Testis (tissue), 5 donors: ENCODE measurements at places on chromosomes 13 and 19.

DNA sequence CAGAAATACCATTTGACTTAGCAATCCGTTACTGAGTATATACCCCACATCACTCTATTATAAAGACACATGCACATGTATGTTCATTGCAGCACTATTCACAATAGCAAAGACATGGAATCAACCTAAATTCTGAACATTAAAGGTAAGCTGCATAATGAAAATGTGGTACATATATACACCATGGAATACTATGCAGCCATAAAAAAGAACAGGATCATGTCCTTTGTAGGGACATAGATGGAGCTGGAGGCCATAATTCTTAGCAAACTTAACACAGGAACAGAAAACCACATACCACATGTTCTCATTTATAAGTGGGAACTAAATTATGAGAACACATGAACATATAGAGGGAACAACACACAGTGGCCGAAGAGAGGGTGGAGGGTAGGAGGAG, 85.2 kb downstream of the NDFIP2 start:
- no peak for DNase-seq

DNA sequence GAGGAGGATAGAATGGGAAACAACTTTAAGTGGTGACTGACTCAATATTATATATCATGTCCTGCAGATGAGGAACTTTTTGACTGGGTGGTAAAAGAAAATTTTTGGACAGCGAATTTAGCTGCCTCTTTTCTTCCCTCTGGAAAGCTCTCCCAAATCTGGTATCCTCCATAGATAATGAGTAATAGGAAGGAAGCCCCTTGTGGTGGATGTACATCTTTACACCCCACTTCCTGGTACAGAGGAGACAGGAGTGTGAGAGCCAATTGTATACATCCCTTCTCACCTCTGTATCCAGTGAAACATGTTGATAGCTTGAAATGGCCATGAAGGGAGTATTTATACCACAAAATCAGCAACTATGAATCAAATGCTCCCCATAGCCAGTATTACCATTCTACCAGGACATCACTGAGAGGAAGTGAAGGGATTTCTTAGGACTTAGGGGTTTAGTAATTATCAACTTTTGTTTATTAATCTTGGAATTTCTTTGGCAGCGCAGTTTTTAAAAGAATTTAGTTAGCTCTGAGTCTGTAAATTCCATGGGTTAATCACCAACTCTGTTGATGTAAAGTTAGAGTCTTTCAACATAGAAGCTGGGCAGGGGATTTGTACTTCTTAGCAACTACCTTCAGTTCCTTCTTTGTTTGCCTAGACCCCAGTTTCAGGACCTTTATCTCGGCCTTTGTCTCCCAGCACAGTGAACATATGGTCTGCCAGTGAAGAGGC, 17.0 kb upstream of the TDRD3 start:
- DNase-seq: no peak

GRCh38 chr19:3178973-3179738, 587 bp downstream of the S1PR4 start:
- DNase-seq: no peak

GRCh38 chr13:61410669-61411297, 4.9 kb downstream of the PCDH20 start:
- no peak for DNase-seq

DNA sequence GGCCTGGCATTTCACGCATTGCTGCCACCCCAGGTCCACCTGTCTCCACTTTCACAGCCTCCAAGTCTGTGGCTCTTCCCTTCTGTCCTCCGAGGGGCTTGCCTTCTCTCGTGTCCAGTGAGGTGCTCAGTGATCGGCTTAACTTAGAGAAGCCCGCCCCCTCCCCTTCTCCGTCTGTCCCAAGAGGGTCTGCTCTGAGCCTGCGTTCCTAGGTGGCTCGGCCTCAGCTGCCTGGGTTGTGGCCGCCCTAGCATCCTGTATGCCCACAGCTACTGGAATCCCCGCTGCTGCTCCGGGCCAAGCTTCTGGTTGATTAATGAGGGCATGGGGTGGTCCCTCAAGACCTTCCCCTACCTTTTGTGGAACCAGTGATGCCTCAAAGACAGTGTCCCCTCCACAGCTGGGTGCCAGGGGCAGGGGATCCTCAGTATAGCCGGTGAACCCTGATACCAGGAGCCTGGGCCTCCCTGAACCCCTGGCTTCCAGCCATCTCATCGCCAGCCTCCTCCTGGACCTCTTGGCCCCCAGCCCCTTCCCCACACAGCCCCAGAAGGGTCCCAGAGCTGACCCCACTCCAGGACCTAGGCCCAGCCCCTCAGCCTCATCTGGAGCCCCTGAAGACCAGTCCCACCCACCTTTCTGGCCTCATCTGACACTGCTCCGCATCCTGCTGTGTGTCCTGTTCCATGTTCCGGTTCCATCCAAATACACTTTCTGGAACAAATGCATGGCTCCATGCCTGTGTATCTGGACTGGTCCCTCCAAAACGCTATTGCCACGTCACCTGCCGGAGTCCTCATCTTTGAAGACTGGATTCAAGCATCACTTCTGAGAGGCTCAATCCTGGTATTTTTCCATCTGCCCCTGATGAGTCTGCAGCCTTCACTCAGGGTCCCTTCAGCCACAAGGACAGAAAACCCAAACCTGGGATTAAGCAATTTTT, 10.7 kb upstream of the DHDH start:
- DNase-seq: no peak

DNA sequence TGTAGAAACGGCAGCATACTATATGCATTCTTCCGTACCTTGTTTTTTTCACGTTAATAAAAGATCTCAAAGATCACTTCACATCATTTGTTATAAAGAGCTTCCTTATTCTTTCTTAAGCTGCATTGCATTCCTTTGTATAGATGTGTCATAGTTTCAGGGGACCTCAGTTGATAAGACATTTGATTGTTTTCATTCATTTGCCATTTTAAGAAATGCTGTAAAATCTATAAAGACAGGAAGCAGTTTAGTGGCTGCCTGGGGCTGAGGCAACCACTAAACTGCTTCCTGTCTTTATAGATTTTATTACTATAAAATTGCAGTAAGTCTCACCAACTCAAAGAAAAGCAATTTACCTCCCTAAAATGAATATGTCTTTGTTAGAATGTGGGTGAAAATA, 59.4 kb downstream of the ZDHHC20 start:
- no peak for DNase-seq

- DNase-seq: no peak
These were observed 9.0 kb downstream of the OR7A5 start for GRCh38 chr19:14826006-14826405.

GRCh38 chr13:23377579-23377978, 55.9 kb downstream of the SACS start:
- DNase-seq: no peak

DNA sequence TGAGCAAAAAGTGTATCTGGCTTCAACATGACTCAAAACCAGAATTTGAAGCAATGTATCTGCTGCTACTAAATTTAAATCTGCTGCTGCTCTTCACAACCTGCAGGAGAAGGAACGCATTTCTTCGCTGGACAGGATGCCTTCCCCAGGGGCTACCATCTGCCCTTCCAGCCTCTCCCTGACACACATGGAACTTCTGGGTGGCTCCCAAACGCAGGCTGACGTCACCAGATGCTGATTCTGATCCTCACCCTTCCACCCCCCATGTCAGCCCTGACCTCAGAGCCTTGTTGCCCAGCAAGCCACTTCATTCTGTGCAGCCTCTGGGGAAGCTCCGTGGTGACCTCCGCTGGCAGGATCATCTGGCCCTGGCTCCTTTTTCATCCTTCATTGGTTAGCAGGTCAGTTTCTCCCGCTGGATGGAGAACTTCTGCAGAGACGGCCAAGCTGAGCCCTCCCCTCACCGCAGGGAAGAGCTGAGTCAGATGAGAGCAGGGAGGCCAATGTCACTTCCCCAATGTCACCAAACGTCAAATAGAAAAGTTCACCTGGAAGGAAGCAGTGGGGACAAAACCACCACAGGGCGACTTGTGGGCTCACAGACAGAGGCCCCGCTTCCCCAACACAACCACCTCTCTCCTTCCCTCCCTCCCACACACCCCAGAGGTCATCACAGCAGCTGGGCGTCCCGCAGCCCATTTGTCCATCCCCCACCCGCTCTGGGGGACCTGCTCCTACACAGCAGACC, 14.0 kb upstream of the RAB20 start:
- DNase-seq: peak; percentile 52

DNA sequence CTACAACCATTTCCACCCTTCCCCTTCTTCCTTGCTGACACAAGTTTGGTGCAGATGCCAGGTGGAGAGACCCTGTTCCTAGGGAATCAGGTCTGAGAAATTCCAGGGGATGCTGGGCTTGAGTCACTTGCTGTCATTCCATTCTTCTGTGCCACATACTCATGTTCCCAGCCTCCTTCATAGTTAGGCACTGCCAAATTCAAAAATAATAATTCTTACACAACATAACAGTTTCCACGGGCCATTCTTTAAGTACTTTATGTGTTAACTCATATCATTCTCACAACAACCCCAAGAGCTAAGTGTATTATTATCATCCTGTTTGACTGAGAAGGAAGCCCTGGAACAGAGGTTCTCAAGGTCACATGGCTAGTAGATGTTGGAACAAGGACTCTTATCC, 27.1 kb upstream of the POMP start:
- DNase-seq: no peak

DNA sequence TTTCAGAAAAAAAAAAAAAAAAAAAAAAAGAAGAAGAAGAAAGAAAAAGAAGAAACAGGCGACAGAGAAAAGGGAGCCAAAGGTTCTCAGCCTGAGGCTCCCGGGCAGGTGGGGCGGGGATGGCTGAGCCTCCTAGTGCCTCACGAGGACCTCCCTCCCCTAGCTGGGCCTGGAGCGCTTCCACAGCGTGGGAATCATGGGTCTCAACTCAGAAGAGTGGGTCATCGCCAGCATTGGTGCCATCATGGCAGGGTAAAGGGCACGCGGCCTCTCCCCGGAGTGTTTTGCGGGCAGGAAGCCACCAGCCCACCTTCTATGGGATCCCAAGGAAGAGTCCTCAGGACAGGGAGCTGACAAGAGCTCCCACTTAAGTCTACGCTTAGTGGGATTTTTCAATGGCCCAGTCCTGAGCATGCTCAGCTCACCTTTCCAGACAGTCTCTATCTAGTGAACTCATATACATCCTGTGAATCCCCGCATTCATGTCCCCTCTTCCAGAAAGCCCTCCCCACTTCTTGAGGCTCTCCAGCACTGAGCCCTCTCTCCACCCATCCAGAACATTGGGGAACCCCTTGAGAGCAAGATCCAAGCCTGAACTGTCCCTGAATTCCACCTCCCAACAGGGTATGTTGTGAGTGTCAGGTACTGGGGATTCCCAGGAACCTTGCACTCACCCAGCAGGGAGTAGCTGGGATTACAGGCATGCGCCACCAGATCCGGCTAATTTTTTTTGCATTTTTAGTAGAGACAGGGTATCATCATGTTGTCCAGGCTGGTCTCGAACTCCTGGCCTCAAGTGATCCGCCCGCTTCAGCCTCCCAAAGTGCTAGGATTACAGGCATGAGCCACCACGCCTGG, 69.6 kb downstream of the ACSBG2 start:
- DNase-seq: no peak

- DNase-seq: peak; percentile 53
These were observed 437 bp downstream of the SMARCA4 start for GRCh38 chr19:10961073-10961860.

GRCh38 chr19:43318796-43319314, 34.6 kb upstream of the CD177 start:
- DNase-seq: no peak

DNA sequence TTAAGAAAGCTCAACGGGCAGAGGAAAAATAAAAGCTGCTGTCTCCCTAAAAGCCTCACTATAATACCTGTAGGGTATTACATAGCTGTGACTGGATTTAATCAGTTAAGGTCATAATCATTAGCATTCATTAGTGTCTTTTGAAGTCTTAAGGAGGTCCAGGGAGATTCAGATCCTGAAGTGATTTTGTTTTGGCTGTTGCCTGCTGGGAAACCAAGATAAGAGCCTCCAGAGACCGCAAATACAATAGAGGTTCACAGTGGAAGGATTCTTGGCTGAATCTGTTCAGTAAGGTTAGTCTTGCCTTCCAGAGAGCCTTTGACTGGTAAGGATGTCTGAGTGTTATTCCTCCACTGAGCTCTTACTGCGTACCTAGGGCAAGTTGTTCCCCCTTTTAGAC, 54.0 kb upstream of the TNFRSF19 start:
- DNase-seq: no peak

GRCh38 chr19:4061178-4061682, 5.5 kb downstream of the ZBTB7A start:
- peak; percentile 65 for DNase-seq

GRCh38 chr13:31367410-31367809, 167.6 kb downstream of the B3GLCT start:
- no peak for DNase-seq

- DNase-seq: no peak
These were observed 19.4 kb downstream of the ERFL start for GRCh38 chr19:41908724-41909464.

- no peak for DNase-seq
These were observed 9.2 kb upstream of the NCCRP1 start for GRCh38 chr19:39187552-39187943.

- DNase-seq: no peak
These were observed 2.0 kb upstream of the FFAR2 start for GRCh38 chr19:35445826-35446593.

DNA sequence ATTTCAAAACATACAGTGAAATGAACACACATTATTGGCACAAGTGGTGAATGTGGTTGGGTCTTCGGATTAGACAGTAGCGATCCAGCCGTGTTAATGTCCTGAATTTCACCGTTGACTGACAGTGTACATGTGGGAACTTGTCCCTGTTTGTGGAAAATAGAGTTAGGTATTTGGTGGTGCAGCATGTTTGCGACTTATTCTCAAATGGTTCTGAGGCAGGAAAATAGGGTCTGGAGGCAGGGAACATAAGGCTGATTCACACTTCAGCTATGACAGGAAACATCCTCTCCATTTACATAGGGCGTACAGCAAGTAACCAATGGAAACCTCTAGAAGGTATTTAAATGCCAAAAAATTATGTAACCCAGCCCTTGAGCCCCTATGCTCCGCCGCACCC, 4.2 kb downstream of the LGALS7B start:
- no peak for DNase-seq
